Stimulated activated CD8-positive, alpha-beta memory T cell treated with anti-CD3 and anti-CD28 coated beads, Interleukin-7, amount 100 ng/mL, for 4 hours (primary cell): ENCODE measurements at places on chromosomes 3 and 15.
A peak's percentile ranks its signal among the peaks of the same experiment; 100 is the strongest.

GRCh38 chr3:43923104-43923882 lies 232.6 kb downstream of the ABHD5 start:
- no peak for DNase-seq

DNA sequence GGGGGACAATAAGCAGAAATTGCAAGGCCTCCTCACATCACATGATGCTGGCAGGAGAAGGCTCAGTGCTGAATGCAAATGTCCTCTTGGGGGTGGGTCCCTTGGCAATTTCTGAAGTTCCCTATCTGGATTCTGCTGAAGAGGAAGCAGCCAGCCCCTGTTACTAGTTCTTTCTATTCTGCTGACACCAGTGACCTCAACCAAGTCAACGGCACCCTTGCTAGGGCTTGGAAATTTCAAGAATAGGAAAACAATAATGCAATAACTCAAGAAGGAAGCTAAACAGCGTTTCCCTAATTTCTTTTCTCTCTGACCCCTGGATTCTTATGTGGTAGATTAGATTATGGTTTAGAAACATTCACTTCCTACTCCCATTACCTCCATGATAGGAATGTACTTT lies 46.2 kb upstream of the FOXP1 start:
- no peak for DNase-seq

DNA sequence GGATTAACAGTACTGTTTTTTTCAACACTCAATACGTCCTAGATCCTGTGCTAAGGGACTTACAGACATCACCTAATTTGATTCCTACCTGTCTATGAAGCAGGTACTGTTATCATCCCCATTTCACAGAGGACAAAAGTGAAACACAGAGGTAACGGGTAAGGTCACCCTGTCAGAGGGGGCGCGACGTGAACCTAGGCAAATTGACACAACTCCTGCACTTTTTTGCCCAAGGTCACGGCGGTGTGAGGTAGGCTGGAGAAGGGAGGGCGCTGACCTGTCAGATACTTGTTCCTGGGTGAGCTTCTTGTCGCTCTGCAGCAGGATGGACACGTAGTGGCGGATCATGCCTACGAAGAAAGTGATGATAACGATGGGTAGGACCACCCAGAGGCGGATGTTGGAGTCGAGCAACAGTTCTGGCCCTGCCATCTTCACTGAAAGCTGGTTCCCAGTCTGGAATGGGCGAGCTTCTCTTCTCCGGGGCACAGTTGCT lies 363 bp downstream of the EMC3 start:
- no peak for DNase-seq

- no peak for DNase-seq
These were observed 61.0 kb downstream of the LIPC start for GRCh38 chr15:58492661-58493397.

DNA sequence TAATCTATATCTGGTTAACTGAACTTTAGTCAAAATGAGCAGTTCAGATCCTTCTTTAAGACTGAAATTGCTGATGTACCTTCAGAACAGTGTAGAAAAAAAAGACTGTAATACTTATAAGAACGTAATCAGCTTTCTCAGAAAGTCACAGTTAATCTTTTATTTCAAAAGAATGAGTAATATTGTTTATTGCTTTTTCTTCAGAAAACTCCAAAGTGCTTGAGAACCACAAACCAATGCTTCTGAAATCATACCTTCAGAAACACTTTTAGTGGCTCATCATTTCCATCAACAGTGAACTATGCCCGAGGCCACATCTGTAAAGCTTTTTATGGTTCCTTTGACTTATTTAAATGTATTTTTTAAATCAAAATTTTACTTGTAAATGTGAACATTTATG lies 33.3 kb upstream of the CLASP2 start:
- no peak for DNase-seq

GRCh38 chr3:13535905-13536304 lies 13.0 kb upstream of the FBLN2 start:
- DNase-seq = no peak

DNA sequence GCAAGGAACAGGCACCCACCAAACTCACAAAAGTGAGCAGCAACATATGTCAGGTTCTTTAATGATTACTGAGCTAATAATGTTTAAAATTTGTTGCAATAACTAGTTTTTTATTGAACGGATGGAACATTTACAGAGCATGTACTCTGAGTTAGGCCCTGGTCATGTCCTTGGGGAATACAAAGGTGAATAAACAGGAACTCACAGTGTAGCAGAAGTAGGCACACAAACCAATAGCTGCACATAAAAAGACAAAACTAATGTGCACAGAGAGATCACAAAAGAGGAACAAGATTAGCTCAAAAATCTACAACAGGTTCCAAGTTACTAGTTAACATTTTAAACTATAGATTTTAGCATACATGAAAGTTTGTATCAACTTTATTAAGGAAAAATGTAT lies 505.3 kb upstream of the PPP2R3A start:
- no peak for DNase-seq

GRCh38 chr15:31970007-31970406 lies 60.3 kb upstream of the CHRNA7 start:
- DNase-seq = no peak

GRCh38 chr3:50503504-50504342 lies at the start of gene CACNA2D2:
Gene CACNA2D2, minus strand, starts transcription at chr3:50503634. Its CDS starts 211 bp downstream, at chr3:50503423.
- peak; percentile 67 for DNase-seq

DNA sequence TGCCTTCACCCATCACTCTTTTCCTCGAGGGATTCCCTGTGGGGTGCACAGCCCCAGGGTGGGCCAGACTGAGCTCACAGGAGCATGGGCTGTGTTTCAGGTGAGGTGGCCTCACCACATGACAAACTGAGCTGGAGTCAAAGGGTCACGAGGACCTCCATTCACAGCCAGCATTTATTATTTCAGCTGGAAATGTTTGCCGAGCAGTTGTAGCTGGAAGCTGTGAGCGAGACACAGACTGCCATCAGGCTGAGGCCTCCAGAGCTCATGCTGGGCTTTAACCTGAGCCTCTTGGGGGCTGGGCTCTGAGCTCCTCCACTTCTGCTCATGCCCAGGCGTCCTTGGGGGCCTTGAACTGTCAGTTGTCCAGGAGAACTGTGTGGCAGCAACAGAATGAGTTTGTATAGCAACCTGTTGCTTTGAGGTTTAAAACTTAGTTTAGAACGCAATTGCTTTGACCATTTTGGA lies 57.5 kb downstream of the FLNB start:
- DNase-seq = no peak

GRCh38 chr15:66211670-66212562 lies 41.6 kb downstream of the MEGF11 start:
- no peak for DNase-seq

- no peak for DNase-seq
These were observed 16.1 kb upstream of the TM4SF1 start for GRCh38 chr3:149393345-149394160.

DNA sequence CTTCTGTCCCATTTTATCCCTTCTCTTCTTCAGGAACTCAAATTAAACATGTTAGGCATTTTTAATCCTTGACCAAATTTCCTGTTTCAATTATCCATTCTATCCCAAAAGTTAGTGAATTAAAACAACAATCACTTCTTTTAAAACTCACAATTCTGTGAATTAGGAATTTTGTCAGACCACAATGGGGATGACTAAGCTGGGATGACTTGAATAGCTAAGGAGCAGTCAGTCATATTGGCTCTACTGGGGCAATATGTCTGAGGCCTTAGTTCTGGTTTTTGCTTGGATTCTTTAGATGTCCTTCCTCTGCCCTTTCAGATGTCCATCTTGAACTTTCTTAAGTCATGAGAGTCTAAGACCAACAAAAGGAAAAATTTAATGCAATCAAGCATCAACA lies 178.2 kb upstream of the TGFBR2 start:
- DNase-seq = no peak

GRCh38 chr3:13174011-13174802 lies 101.0 kb upstream of the IQSEC1 start:
- DNase-seq = no peak

- DNase-seq = no peak
These were observed 351.8 kb upstream of the TPRG1 start for GRCh38 chr3:188819939-188820338.

GRCh38 chr3:36693670-36694069 lies 70.7 kb downstream of the DCLK3 start:
- no peak for DNase-seq

DNA sequence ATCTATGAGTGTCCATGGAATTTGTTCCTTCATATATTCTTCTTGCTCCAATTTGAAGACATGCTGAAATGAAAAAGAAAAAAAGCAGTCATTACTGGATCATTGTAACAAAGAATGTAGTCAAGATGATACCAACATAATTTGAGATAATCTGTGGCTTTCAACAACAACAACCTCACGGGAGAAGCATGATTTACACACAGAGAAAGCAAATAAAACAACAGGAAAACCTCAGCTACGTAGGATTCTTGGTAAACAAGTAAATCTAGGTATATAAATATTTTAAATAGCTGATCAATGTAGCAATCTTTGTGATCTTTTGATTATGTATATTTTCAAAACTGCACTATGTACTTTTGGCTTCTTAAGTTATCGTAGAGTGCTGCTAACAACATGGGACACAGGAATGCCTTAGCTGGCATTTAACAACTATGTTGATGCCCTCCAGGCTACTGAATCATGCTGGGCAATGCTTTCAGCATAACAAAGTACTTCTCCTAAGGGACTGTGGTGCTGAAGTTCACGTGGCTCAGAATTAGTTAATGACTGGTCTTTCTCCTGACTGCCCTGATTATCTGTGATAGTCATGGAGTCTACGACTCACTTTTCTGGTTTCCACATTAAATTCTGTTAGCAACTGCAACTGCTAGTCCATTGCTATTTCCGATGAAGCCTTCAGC lies 96.5 kb upstream of the MYO5C start:
- no peak for DNase-seq

DNA sequence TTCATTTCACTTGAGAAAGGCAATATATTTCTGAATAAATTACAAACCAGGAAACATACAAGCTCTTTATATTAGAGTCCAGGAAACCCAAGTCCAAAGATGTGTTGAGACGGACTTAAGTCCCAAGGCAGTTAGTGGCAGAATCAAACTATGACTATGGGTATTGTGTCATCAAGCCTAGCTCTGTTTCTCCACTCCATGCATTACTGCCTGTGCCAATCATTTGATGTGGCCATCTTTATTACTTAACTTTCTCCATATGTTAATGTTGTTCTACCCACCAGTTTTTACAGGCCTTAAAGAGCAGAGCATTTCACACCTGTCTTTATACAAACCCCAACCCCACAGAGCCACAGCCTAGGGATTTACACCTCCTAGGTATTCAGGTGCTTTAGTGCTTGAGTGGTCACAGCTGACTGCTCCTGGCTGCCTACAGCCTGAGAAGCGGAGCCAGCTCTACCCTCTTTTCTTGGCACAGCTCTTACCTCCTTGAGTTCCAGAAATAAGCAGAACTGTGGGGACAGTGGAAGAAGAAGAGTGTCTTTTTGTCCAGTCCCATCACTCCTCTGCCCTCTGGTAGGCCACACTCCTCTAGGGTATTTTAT lies 92.1 kb downstream of the DTWD1 start:
- no peak for DNase-seq

- no peak for DNase-seq
These were observed 42.9 kb upstream of the APH1B start for GRCh38 chr15:63234451-63234870.

GRCh38 chr3:138848696-138849095 lies 14.0 kb upstream of the PIK3CB start:
- DNase-seq = no peak

GRCh38 chr3:119885746-119886530 lies 104.0 kb downstream of the NR1I2 start:
- DNase-seq = no peak

DNA sequence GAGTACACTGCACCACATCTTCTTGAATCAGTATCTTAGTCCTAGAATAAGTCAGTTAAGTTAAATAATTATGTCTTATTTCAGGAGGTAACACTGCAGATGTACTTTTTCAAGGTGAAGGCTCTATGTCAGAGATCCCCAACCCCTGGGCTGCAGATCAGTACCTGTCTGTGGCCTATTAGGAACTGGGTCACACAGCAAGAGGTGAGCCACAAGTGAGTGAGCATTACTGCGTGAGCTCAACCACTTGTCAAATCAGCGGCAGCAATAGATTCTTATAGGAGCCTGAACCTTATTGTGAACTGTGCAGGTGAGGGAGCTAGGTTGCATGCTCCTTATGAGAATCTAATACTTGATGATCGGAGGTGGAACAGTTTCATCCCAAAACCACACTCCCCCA lies 851.9 kb upstream of the ALCAM start:
- DNase-seq = no peak
